ENCODE measurements at places on chromosomes 16 and 17. TPM values are rescaled to one million over a fixed set of nuclear protein-coding genes. Genes with fewer than 3 reads are reported as not detected.

Gene MT3
- 0.17 TPM for polyA plus RNA-seq

Gene CES1
- polyA plus RNA-seq = 0.80 TPM

Gene YBX2
- 19.2 TPM for polyA plus RNA-seq

Gene IGF2BP1
- 92.2 TPM for polyA plus RNA-seq

Gene OR3A3
- polyA plus RNA-seq = not detected

Gene OSGIN1
- polyA plus RNA-seq = 0.76 TPM
